Activated T-cell treated with anti-CD3 and anti-CD28 coated beads, Interleukin-2, amount 50 U/mL, for 1 hour (primary cell): ENCODE measurements at places on chromosomes 11 and 22.

DNA sequence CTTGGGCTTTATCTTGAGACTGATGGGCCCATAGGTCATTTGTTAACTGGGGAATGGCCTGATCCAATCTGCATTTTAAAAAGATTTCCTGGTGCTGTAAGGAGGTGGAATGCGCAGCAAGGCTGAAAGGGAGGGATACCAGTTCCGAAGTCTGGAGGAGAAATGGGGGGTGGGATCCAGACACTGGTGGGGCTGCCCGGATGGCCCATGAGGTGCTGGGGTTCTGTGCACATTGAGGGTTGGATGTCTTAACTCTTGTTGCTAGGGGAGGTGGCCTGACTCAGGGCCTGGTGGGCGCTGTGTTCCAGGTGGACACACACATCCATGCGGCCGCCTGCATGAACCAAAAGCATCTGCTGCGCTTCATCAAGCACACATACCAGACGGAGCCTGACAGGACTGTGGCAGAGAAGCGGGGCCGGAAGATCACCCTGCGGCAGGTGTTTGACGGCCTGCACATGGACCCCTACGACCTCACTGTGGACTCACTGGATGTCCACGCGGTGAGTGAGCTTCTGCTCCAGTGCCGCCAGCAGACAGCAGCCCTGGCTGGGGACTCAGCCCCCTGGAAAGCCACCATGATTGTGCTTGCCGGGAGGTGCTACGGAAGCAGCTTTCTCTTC lies 38.1 kb downstream of the AMPD3 start:
- DNase-seq: no peak

GRCh38 chr22:38218661-38219622 lies 17.1 kb downstream of the MAFF start:
- DNase-seq: peak; percentile 44

- DNase-seq: no peak
Observed at GRCh38 chr22:21044931-21045584, 688 bp upstream of the LRRC74B start.

DNA sequence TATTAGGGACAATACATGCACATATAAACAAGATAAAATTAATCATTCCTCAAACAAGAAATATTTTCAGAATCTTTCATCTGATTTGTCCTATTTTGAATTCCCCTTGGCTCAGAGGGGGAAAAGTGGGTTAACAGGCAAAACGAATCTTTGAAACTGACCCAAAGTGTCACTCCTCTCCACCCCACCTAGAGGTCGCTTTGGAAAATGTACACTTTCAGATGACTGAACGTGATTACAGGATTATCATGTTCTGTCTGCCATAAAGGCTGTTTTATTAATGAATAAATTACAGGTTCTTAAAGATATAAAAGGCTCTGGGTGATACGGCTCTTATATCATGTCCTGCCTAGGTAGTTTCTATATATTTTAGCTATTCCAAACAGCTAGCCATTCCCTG lies 1735.0 kb downstream of the LRRC4C start:
- DNase-seq: no peak

DNA sequence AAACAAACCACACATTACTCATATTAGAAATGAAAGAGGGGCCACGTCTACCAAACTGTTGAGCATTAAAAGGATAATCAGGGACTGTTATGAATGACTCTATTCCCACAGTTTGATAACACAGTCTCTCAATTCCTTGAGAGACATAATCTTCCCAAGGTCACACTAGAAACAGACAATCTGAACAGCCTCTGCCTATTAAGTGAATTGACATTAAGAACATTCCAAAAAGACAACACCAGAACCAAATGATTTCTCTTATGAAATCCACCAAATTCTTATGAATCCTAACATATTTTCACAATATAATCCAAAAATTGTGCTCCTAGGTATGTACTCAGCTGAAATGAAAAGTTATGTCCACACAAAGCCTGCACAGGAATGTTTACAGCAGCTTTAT lies 4.6 kb downstream of the RFPL1 start:
- no peak for DNase-seq

DNA sequence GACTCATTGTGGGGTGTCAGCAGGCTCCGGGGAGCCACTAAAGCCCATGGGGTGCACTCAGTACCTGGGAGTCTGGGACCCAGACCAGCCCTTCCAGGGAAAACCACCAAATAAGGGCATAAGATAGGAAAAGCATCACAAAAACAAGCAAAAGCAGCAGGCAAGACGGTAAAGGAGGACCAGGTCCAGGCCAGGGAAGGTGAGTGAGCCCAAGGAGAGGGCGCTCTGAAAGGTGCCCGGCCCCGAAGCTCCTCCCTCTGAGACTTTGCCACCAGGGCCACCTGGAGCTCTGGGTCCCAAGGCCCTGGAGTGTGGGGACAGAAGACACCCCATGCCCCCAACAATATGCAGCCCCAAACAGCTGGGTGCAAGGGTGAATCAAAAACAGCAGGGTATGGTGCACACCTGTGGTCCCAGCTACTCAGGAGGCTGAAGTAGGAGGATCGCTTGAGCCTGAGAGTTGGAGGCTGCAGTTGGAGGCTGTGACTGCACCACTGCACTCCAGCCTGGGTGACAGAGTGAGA lies 5.2 kb upstream of the IL17REL start:
- DNase-seq: no peak

- peak; percentile 31 for DNase-seq
Observed at GRCh38 chr11:61507962-61508861, at the start of gene LRRC10B. Gene LRRC10B, plus strand, starts transcription at chr11:61508749. Its CDS starts 250 bp downstream, at chr11:61508999.

DNA sequence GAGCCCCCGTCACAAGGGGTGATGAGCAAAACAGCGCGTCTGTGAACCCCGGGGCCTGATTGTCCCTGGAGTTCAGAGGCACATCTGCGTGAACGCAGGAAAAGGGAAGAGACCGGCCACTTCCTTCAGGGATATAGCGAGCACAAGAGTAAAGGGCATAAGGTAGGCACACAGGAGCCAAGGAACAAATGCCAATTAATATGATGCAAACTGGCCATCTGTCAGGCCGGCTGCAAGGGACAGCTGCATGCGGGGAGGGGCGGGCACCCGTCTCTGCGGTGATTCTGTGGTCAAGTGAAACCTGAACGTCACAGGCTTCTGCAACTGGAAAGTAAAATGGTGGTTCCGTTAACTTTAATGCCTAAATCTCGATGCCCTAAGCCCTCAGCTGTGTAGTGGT lies 64.7 kb downstream of the TRIM29 start:
- no peak for DNase-seq

DNA sequence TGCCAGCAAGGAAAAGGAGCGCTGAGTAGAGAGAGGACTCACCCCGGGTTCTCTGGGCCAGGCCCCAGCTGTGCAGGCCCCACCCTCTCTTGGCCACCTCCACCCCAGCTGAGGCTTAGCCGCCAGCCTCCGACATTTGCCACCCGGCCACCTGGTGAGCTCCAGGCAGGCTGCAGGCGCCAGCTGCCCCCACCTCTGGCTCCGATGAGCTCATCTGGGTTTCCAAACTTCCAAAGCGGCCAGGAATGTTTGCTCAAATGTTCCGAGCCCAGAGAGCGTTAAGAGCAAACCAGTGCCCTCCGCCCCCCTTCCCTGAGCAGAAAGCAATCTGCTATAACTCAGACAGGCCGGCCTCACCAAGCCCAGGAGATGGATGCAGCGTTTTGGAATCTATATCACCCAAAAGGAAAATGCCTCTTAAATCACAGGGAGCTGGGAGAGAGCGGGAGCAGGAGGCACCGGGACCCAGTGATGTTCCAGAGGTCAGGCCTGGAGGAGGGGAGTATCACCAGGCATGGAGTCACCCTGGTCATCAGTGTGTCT lies 9.1 kb upstream of the MN1 start:
- no peak for DNase-seq

DNA sequence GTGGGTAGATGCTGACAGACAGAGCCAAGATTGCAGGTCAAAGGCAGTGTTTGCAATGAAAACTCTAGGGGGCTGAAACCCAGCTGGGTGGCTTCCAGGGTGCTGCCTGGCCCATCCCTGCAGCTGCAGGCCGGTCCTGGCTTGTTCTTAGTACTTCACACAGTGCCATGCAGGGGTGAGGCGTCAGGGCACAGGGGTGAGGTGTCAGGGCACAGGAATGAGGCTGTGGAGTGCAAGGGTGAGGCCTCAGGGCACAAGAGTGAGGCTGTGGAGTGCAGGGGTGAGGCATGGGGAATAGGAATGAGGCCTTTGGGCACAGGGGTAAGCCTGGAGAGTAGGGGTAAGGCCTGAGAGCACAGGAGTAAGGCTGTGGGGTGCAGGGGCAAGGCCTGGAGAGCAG lies 337.6 kb downstream of the TBC1D22A start:
- DNase-seq: no peak

- DNase-seq: no peak
Observed at GRCh38 chr22:49317369-49317768, 510.3 kb downstream of the BRD1 start.

- no peak for DNase-seq
Observed at GRCh38 chr11:34445956-34446355, 7.2 kb downstream of the CAT start.

- DNase-seq: peak; percentile 26
Observed at GRCh38 chr11:123357990-123358827, 71.9 kb upstream of the GRAMD1B start.

DNA sequence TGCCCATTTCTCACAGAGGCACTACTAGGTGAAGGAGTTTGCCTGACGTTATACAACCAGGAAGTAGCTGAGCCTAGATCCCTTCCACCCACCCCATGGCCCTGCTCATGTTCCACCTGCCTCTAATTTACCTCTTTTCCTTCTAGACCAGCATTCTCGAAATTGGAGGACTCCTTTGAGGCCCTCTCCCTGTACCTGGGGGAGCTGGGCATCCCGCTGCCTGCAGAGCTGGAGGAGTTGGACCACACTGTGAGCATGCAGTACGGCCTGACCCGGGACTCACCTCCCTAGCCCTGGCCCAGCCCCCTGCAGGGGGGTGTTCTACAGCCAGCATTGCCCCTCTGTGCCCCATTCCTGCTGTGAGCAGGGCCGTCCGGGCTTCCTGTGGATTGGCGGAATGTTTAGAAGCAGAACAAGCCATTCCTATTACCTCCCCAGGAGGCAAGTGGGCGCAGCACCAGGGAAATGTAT lies 14.1 kb downstream of the PIK3IP1 start:
- no peak for DNase-seq

DNA sequence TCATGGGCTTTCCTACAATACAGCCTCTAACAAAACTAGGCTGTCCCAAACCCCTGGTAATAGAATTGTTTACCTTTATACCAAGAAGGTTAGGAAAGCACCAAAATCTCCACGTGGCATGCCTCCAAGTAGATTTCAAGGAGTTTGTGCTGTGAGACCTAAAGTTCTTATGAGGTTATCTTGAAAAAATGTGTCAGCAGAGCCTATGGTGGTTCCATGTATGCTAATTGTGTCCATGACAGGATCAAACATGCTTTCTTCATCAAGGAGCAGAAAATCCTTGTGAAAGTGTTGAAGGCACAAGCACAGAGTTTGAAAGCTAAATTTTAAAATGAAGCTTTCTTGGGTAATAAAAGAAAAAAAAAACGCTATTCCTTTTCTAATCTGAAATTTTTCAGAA lies 36.2 kb downstream of the CCDC73 start:
- DNase-seq: no peak

GRCh38 chr22:31901388-31902137 lies 42.8 kb upstream of the YWHAH start:
- DNase-seq: no peak

GRCh38 chr22:35894464-35894878 lies 134.2 kb downstream of the RBFOX2 start:
- DNase-seq: no peak

GRCh38 chr11:102187416-102188151 lies 77.3 kb downstream of the YAP1 start:
- no peak for DNase-seq

DNA sequence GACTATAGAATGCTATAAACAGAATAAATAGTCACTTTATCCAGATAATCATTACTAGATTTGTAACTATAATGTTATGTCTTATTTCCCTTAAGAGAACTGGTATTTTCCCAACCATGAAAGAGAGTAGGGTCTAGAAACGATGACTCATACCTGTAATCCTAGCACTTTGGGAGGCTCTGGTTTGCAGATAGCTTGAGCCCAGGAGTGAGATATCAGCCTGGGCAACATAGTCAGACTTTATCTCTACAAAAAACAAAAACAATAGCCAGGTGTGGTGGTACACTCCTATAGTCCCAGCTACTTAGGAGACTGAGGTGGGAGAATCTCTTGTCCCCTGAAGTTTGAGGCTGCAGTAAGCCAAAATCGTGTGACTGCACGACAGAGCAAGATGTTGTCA lies 30.9 kb downstream of the OR52A5 start:
- DNase-seq: no peak

GRCh38 chr11:20158597-20159257 lies 1.5 kb downstream of the DBX1 start:
- no peak for DNase-seq

GRCh38 chr11:109085708-109086373 lies 336.1 kb upstream of the C11orf87 start:
- no peak for DNase-seq

GRCh38 chr22:39560127-39560526 lies 10.4 kb upstream of the CACNA1I start:
- no peak for DNase-seq

DNA sequence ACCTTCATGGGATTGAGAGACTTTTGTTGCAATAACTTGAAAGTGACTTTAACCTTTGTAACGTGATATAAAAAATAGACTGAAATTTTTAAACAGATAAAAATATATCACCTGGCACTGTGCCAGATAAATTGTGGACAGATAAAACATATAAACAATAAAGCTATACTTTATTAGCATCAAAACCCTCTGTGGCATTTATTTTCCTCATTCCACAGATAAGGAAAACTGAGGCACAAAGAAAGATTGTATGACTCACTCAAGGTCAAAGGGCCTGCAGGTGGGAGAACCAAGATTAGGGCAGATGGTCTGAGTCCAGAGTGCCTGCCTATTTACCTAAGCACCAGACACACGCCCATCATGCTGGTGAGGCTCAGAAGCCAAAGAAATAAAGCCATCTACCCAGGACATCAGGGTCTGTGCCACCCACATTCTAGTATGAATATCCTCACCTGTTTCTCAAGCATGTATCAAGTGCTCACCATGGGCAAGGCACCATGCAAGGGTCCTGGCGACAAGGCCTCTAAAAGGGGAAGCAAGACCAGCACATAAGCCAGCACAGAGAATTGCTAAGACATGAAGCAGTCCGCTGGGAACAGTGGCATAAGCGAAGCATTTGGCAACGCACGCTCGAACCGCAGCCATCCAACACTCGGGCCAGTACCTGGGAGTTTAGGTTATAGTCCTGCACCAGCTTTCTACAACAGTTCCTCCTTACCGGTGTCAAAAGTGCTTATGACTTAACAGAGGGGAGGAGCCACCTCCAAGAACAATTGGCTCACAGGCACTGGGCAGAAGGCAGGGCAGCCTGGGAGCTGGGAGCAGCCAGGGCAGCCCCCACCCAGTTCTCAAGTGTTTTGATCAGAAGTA lies 17.6 kb downstream of the MYH9 start:
- peak; percentile 52 for DNase-seq

DNA sequence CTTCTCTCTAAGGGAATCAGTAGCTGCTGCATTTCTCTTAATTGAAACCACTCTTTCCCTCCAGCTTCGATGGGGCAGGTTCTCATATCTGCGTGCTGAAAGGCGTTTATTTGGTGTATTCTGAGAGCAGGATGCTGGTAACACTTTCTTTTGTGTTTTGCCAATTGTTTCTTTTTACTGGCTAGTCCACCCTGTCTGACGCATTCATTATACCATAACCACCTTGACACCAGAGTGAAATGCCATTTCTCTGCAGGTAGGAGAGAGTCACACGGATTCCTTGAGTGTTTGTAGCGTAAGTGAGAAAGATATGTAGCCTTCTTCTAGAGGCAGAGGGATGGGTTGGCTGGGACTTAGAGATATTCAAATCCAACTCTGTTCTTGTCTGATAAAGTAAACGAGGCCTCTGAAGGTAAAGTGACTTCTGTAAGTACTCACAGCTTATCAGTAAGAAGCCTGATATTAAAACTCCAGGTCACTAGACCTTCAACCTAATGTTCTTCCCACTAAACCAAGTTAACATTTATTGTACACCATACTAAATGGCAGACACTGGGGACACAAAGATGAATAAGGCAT lies 21.4 kb downstream of the CD44 start:
- DNase-seq: no peak
